ENCODE measurements at places on chromosomes 7 and 10.

DNA sequence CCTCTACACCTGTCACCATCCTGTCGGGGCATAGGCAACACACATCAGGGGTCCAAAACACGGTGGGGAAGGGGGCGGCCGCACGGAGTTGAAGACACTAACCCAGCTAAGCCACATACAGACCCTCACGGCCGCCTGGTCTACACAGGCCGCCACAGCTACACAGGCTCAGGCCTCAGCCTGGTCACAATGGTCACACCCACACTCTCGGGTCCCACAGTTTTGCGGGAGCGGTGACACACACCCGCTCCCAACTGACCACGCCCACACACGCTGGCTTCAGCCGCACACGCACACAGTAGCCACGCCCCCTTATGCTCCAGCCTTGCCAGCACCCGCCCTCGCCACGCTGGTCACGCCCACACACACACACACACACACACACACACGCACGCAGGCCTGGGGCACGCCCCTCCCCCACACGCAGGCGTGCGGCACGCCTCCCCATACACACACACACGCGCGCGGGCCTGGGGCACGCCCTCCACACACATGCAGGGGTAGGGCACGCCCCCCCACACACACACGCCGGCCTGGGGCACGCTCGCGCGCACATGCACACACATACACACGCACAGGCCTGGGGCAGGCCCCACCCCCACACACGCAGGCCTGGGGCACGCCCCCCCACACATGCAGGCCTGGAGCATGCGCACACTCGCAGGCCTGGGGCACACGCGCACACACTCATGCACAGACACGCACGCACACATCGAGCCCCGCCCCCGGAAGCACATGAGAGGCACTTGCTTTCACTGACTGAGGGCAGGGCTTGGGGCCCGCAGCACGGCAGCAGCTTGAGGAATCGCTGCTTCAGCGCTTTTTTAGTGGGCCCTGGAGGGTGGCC, 12.3 kb upstream of the OGA start:
- DNase-seq, result peak; percentile 97

DNA sequence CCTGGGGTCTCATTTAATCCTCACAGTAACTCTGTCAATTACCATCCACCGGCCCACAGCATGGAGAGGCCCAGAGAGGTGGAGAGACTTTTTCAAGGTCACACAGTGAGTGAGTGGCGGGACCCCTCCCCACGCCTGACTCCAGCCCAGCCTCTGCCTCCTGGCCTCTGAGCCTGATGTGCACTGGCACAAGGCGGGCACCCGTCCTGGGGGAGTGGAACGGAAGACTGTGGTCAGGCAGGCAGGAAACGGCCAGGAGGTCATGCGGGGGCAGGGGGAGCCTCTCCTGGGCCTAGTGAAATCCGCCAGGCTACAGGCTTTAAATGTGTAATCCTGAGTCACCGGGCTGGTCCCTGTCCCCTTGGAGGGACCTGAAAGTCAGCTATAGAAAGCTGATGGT, 32.2 kb downstream of the ZCCHC24 start:
- DNase-seq, result no peak

- no peak for DNase-seq
Measured at GRCh38 chr10:60944058-60944909, at the start of gene RHOBTB1. Gene RHOBTB1 (minus strand): TSS chr10:60944185. CDS start chr10:60911542, 32,643 bp downstream.

DNA sequence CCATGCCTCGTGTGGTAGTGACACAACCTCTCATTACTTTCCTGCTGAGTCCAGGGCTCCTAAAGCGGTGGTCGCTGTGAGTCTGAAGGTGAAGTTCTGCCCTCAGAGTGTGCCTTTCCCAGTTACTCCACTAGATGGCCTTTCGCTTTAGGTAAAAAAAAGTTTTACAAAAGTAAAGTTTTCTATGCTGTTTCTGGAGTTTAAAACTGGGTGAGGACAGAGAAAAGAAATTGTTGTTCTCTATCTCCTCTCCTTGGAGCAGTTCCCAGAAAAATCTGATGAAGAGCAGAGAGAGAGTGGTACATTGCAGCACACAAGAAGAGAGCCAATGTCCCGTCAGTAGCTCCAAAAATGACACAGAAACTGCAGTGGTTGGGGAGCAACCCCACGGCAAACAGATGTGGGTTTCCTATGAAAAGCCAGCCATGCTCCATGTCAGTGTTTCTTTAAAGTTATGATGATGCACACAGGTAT, 257.1 kb downstream of the GLI3 start:
- DNase-seq, result no peak

GRCh38 chr10:36195364-36195763, 553.3 kb upstream of the FZD8 start:
- no peak for DNase-seq

- DNase-seq, result no peak
Measured at GRCh38 chr10:6622921-6623320, 42.8 kb upstream of the PRKCQ start.

DNA sequence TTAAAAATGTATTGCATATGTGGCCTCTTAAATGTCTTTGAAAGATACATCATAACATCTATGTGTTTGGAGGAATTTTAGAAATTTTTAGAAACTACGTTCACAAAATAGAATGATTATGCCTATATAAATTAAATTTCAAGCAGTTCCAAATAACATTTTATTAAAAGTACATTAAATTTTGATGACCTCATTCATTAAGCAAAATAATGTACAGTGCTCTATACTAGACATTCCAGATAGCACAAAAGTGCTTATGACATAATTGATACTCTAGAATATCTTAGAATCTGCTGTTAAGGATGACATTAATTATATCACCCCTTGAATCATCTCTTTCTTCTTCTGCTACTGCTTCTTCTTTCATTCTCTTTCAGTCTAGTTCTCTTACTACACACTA, 528.9 kb downstream of the GFRA1 start:
- no peak for DNase-seq

GRCh38 chr7:8155836-8156235, 106.1 kb downstream of the ICA1 start:
- no peak for DNase-seq

- DNase-seq, result no peak
Measured at GRCh38 chr10:12633776-12634620, 284.7 kb downstream of the CAMK1D start.

- DNase-seq, result no peak
Measured at GRCh38 chr7:82699773-82700186, 256.2 kb upstream of the CACNA2D1 start.

DNA sequence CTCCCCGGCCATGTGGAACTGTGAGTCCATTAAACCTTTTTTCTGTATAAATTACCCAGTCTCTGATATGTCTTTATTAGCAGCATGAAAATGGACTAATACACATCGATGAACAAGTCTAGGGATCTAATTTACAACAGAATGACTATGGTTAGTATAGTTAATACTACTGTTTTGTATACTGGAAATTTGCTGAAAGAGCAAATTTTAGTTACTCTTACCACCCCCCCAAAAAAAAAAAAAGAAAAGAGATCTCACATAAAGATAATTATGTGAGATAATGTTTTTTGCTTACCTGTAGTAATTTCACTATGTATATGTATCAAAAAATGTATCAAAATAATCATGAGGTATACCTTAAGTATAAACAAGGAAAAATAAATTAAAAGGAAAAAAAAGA, 199.5 kb upstream of the GRM3 start:
- no peak for DNase-seq

DNA sequence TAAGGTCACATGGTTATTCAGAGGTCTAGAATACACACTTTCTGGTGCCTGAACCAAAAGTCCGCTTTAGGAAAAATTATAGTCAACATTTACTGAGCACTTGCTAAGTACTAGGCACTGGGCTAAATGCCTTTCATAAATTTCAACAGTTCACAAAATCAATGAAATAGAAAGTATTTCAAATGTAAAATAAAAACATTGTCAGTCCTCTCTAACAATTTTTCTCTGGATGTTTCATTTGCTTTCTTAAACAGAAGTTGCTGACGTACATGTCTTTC, 61.7 kb downstream of the HHEX start:
- DNase-seq, result no peak

GRCh38 chr7:133985300-133985699, 141.8 kb upstream of the LRGUK start:
- no peak for DNase-seq

- no peak for DNase-seq
Measured at GRCh38 chr10:89469517-89469916, 55.1 kb downstream of the IFIT5 start.

DNA sequence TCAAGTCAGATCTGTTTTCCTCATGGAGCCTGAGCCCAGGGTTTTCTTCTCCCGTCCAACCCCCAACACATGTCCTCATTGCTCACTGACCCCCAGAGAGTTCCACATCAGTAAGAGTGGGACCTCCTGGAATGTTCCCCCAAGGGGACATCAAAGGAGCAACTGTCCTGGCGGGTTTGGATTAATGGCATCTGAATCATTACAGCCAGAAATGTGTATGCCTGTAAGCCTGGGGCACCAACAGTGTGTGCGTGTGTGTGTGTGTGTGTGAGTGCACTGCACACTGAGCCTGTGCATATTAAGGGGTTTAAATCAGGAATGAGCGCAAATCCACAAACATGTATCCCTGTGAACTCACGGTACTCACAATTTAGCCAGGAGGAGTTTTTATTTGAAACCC, 222.3 kb downstream of the PLXNA4 start:
- no peak for DNase-seq

DNA sequence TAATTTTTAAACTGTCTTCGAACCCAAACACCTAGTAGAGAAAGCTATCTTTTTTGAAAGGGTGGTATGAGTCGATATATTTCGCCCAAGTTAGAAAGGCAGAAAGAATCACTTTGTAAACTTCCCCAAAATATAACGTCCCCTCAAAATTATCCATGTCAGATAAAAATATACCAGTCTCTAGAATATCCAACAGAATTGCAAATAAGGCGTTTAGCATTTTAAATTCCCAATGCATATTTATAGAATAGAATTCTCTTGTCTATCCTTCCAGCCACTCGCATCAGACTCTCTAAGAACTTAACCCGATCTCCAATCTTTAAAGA, 2.1 kb downstream of the CTBP2 start:
- DNase-seq, result no peak

DNA sequence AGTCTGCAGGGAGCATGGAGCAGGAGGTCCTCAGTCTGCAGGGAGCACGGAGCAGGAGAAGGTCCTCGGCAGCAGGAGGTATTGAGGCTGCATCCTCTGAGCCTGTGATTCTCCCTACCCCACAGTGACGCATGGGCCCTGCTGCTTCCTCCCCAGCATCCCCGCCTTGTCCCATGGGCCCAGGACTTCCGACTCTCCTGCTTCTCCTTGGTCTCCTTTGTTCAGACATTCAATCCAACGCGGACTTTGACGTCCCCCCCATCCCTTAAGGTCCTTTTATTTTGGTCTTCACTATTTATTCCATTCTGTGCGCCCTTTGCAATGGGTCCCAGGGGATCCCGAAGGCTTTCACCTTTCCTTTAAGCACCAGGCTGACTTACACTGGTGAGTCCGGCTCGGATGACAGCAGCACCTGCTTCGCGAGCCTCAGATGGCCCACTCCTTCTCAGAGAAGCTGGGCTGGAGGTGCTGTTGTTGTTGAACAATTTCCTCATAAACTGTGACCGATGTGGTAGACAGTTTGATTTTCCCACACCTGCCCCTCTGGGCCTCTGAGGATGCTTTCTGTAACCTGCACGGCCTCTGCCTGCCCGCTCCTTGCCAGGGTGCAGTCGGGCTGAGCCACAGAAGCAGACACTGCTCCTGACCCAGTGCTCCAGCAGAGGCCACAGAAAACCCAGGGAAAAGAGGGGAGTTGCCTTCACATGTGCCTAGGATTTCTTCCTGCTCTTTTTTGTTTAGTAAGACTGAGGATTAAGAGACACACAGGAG, 407.2 kb upstream of the SHH start:
- no peak for DNase-seq

DNA sequence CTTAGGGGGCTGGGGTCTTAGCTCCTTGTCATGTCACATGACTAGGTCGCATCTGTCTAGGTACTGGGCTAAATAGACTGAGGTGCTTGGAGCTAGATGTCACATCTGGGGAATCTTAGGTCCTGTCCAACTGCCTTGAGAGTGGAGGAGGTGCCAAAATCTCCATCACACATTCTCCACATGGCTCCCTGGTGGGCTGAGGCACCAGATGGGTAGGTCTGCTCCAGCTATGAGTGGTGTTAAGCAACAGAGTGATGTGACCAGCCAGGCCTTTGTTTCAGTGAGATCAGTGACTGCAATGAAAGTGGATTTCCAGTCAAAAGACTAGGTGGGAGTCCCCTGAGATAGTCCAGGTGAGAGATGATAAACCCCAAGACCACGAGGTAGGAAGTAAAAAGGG, 251.8 kb downstream of the BMPER start:
- no peak for DNase-seq

DNA sequence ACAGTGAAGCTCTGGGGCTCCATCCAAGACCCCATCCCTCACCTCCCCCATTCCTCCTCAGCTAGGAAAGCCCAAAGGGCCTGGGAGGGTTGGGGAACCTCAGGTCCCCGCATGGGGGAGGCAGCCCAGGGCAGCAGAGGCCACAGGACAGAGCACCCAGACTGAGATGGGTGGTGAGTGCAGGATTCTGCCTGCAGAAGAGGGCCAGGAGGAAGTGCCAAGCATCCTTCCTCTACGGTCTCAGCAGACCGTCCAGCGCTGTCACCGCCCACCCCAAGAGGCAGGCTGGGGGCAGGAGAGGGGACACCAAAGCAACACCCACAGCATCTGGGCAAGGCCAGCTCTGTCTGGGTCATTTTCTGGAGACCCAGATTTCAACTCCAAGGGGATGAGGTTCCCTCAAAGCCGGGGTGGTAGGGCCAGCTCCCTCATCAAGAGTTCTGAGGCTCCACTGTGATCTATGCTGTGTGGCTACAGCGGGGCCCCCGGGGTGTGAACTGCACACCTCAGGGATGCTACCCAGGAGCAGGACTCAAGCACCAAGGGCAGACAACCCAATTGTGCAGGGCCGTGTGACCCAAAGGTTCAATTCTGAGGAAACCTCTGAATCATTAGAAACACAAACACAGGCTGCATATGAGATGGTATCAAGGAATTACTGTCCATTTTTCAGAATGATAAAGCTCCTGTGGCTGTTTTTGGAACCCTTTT, 46.8 kb downstream of the CAMK2B start:
- DNase-seq, result no peak

- DNase-seq, result no peak
Measured at GRCh38 chr10:133211141-133211830, 18.7 kb upstream of the UTF1 start.

DNA sequence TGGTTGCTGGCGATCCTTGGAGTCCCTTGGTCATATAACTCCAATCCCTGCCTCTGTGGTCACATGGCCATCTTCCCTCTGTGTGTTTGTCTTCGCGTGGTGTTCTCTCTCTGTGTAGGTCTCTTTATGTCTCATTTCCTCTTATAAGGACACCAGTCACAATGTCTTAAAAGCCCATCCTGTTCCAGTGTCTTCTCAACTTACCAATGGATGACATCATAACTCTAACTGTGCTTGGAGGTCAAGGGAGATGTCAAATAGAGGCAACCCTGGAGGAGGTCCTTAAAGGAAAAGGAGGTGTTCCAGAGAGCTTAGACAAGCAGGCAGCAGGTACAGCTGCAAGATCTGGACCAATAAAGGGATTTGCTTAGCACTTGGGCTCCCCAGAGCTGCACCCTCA, 143.0 kb downstream of the BUB3 start:
- DNase-seq, result no peak

DNA sequence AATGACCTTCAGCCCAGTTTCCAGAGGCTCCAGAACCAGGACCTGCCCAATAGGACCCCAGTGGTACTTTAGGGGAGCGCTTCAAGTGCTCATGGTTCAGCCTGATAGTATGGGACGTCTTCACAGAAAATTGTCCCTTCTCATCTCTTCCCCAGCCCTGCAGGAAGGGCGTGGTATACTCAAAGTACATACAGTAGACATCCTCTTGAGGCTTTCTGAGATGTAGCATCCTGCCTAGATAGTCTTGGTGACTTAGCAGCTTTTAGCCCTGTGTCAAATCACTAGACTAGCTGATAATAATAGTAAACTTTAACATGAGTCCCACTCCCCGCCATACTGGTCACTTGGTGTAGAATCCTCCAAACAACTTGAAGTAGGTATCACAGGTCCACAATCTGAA, 193.2 kb downstream of the CYP26A1 start:
- no peak for DNase-seq

All from activated CD4-positive, CD25-positive, alpha-beta regulatory T cell (primary cell).